ENCODE measurements at places on chromosomes 1 and 21.

DNA sequence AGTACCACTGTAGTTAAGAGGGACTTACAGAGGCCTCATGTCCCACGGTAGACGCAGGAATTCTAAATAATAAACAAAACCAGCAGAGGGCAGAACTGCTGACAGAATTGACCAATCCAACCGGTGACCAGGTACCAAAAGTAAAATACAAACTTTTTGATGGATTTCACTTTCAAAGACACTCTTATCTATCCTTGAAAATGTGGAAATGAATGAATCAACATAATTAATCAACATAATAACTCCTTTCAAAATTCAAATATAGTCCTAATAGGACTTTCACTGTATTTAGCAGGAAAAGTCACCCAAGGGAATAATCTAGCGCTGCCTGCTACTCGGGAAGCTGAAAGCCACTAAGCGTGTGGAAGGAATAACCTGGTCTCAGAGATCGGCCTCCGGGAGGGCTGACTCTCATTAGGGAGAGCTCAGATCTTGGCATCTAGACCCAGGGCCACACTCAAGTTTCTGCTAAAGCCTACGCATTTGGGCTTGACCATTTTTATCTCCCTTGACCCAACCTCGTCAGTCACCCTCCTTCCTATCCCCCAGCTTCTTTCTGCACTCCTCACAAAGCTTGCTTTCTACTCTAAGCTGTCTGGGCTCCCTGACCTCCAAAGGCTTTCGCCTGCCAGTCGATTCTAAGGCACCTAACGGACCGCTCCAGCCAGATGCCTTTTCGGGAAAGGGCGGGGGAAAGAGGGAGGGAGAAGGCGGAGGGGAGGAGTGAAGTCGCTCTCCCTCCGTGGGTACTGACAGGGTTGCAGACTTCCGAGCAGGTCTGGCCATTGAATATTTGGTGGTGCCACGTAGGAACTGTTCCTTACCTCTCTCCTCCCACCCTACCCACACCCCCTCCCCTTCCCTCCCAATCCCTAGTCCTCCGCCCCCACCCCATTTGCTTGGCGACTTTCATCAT is 1.6 kb downstream of the COL11A1 start:
- DNase-seq, result no peak

GRCh38 chr1:206006946-206007345 is 3.8 kb upstream of the RAB7B start:
- no peak for DNase-seq

DNA sequence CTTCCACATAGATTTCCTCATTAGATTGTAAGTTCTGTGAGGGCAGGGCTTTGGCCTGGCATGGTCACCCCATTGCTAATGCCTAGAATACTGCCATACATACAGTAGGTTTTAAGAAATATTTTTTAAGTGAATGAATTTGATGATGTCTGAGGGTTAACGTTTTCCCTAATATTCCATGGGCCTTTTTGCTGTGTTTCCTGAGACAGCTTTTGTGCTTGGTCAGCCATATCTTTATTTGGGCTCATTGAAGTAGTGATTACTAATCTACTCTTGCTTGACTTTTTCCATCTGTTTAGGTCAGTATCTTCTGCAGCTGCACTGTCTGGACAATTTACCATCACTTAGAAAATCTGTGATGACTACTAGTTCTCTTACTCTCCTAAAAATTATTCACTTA is 3.5 kb downstream of the CDC42 start:
- no peak for DNase-seq

GRCh38 chr1:30727824-30728223 is 4.4 kb upstream of the MATN1 start:
- no peak for DNase-seq

DNA sequence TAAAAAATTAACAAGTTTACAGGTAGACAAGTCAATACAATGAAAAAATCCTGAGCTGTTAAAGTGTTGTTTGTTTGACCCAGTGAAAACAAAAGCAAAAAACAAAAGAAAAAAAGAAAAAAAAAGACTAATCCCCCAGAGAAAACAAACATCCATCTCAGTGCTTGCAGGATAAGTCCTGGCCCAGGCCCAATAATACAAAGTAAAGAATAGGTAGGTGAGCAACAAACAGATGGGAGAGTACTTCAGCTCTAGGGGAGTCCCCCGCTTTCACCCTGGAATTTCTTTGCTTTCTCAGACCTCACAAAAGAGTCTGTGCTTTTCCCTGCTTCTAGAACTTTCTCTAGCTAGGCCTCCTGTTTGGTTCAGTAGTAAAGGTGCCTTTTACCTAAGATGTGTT is 70.3 kb downstream of the ABCA4 start:
- DNase-seq, result no peak

GRCh38 chr1:184350573-184350972 is 36.3 kb upstream of the C1orf21 start:
- no peak for DNase-seq

DNA sequence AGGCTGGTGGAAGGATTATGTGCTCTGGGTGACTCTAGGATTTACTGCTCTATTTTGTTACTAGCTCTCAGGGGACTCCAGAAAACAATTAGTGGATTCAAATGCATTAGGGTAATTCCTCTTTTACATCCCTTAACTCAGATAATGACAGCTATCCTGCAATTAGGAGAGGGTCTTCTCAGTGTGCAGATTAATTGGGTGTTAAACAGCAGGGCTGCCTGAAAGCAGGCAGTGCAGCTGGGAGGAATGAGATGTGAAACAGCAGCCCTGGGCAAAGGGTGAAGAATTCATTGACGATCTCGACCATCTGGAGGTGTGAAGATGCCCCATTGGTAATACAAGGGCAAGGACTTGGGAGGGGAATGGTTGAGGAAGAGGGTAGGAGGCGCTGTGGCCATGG is 66.1 kb downstream of the HTR6 start:
- DNase-seq, result no peak

- no peak for DNase-seq
Observed at GRCh38 chr21:35336534-35336933, 287.4 kb upstream of the RUNX1 start.

GRCh38 chr1:235851939-235852338 is 14.8 kb downstream of the LYST start:
- DNase-seq, result no peak

DNA sequence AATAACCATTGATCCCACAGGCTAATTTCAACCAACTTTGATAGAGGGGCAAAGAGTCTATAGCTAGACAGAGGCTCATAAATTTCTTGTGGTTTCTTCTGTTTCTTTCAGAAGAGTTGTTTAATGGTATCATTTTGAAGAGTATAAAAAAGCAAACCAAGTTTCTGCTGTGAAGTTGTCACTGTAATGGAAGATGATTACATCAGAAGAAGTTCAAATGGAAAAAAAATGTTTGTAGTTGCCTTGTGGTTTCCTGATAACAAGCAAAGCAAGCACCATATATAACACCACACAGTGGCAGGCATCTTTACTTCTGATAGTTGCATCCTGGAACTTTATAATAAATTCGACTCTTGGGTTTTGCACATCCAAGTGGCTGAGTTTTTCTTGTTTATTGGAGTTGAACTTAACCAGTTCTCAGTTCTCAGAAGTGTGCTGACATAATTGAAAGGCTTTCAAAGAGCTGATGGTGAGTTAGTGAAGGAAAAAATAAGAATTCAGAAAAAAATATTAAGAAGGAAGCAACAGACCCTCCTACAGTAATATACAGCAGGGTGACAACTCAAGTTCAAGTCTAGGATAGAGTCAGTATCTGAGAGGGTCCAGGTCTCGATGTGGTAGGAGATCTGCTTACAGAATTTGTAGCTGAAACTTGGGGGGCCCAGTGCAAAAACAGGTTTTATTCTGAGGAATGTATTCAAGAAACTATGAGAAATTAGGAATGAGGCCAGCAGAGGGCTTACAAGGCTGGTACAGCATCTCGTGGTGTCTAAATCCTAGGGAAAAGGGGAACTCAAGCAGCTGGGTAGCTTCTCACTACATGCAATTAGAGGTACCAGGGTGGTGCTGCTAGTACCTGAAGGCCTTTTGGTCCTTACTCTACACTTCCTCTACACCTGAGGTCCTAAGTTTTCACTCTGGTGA is 123.5 kb downstream of the CRB1 start:
- DNase-seq, result no peak

DNA sequence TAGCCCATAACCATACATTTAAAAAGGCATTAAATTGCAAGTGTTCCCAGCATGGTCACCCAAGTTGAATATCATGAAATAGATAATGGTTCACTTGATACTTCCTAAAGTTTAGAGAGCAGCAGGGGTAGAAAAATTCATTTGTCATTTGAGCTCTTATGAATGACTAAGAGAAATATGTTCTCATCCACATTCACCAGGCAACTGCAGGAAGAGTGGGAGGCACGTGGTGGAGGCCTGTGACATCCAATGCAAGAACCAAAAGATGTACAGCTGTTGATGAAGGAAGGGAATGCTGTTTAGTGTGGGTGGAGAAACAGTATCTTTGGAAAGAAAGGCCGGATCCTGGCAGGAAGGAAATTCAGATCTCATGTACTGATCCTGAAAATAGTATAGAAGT is 473.1 kb downstream of the ADGRL2 start:
- no peak for DNase-seq

- DNase-seq, result no peak
Observed at GRCh38 chr1:182658055-182658454, 26.3 kb downstream of the RGS8 start.

- DNase-seq, result no peak
Observed at GRCh38 chr1:7426780-7427604, 344.1 kb upstream of the VAMP3 start.

GRCh38 chr1:201513498-201514243 is 6.7 kb upstream of the CSRP1 start:
- no peak for DNase-seq

DNA sequence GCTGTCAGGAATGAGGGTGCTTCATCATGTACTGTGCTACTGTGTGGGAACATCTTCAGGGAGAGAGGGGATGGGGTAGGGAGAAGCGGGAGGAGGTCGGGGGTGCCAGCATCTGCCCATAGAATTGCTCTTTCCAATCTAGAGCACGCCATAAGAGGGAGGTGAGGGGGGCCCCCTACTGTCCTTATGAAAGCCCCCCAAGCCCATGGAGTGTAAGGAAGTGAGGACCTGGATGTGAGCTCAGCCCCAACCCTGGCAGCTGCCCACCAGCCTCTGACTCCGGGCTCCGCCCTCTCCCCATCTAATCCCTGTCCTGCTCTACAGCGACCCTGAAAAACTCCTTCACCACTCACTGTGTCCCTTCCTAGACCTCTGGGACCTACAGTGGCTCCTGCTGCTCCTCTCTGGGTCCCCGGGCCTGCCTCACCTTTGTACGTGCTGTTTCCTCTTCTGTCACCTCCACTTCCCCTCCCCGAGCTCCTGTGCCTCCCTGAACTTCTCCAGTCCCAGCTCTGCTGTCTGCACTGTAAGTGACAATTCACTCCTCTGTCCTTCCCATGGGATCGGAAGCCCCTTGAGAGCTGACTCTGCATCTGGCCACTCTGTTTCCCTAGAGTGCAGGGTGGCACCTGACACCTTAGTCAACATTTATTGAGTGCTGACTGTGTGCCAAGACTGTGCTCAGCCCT is 269.4 kb downstream of the PTPRU start:
- no peak for DNase-seq

DNA sequence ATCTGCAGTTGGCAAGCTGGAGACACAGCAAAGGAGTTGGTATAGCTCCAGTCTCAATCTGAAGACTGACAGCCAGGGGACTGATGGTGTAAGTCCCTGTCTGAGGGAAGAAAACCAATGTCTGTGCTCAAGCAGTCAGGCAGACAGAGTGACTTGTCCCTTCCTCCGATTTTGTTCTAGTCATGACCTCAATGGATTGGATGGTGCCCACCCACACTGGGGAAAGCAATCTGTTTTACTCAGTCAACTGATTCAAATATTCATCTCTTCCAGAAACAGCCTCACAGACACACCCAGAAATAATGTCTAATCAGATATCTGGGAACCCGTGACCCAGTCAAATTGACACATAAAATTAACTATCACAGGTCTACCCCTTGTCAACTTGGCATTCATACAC is 11.9 kb upstream of the MRPL39 start:
- no peak for DNase-seq

DNA sequence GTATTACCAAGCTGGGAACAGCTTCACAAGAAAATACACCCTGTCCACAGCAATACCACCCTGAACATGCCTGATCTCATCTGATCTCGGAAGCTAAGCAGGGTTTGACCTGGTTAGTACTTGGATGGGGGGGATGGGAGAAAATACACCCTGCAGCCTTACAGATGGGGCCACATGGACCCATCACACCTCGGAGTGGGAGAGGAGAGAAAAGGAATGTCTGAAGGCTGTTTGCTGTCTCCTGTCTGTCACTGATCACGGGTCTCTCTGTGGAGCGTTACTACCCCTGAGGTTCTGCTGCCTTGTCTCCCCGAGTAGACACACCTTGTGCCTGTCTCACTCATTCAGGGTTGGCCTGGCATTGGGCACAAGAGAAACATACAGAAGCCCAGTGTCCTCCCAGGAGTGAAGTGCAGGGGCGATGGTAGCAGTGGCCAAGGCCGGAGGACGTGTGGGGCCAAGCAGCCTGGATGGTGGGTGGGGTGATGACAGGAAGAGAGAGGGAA is 48.0 kb downstream of the TEX35 start:
- DNase-seq, result no peak

- DNase-seq, result no peak
Observed at GRCh38 chr21:25283720-25284119, 323.6 kb downstream of the MRPL39 start.

DNA sequence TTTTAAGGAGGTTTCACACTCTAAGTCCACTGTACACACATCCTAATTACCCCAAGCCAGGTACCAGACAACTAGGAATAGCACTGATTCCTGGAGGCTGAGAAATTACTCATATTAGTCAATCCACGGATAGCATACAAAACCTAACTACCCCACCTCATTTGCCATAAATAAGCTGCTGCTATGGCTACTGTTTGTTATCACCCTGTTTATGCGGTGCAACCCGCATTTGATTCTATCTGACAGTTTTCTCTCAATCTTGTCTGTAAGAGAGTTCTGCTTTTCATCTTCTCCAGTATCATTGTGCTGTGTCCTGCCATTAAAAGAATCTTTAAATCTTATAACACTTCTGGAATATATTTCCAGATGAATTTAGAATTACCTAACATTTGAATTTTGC is 1496.5 kb downstream of the PLA2G4A start:
- DNase-seq, result no peak

- DNase-seq, result no peak
Observed at GRCh38 chr1:204997591-204998355, 45.2 kb upstream of the CNTN2 start.

- DNase-seq, result no peak
Observed at GRCh38 chr1:183670169-183670568, 17.1 kb upstream of the APOBEC4 start.

DNA sequence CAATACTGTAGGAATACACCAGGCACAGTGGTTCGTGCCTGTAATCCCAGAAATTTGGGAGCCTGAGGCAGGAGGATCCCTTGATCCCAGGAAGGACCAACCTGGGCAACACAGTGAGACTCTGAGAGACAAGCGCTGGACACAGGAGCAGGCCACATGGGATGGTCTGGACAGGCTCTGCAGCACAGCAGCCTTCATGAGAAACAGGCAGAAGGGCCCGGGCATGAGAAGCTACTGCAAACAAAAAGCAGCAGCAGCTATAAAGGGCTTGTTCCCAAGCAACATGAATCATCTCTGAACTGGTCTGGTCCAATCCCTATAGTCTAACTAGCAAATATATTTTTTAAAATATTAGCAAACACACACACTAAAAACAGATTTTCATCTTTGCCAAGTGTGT is 35.5 kb upstream of the SLAMF9 start:
- DNase-seq, result no peak

- no peak for DNase-seq
Observed at GRCh38 chr1:111618081-111618480, 1.5 kb upstream of the RAP1A start.

- no peak for DNase-seq
Observed at GRCh38 chr1:94643819-94644218, 102.3 kb upstream of the F3 start.

All from stimulated activated CD8-positive, alpha-beta memory T cell treated with anti-CD3 and anti-CD28 coated beads, Interleukin-2, amount 100 ng/mL, for 48 hours (primary cell).